ENCODE measurements at places on chromosomes 1 and 21.
A peak's percentile ranks its signal among the peaks of the same experiment; 100 is the strongest.

- DNase-seq, result no peak
These were observed 35.5 kb downstream of the CDC14A start for GRCh38 chr1:100387657-100388350.

- no peak for DNase-seq
These were observed 188.8 kb downstream of the TNR start for GRCh38 chr1:175554586-175554985.

DNA sequence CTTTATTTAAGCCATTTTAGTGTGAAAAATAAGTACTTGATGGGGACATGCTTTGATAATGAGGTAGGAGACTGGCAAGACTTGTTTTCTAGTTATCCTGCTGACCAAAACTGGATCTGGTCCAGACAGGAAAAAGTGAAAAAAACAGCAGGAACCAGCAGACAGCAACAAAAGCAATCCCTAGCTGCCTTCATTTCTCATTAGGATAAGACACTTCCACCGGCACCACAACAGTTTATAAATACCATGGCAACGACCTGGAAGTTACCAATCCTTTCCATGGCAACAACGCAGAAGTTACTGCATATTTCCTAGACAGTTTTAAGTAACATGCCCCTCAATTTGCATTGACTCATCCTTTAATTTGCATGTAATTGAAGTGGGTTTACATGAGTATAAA lies 993.8 kb upstream of the NCAM2 start:
- DNase-seq, result no peak

DNA sequence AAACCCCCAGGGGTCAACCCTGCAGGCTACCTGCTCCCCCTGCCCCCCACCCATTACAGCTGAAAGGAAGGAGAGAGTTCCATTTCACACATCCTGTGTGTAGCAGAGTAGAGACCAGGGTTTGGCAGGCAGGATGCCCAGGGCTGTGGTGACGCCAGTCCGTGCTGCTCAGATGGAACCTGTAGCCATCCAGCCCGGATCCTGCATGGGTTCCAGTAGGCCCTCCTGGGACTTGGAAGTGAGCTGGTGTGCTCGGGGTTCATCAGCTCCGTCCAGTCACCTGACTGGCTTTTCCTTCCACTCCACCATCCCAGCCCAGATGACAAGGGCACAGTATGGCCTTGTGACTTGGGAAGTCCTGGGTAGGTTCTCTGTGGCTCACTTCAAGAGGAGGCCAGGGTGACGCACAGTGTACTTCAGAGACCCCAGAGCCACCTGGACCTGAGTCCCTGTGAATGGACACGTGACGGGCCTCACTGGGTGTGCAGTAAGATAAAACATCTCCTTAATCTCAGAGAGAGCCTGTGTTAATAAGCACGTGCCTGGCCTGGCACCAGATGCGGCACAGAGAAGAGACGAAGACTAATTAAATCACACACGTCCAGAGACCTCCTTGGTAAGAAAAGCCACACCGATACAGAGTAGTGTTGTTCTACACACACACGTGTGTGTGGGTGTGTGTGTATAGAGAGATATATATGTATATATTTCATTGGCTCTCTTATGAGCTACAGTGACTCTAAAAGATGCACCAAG lies 16.0 kb downstream of the ITPKB start:
- no peak for DNase-seq

DNA sequence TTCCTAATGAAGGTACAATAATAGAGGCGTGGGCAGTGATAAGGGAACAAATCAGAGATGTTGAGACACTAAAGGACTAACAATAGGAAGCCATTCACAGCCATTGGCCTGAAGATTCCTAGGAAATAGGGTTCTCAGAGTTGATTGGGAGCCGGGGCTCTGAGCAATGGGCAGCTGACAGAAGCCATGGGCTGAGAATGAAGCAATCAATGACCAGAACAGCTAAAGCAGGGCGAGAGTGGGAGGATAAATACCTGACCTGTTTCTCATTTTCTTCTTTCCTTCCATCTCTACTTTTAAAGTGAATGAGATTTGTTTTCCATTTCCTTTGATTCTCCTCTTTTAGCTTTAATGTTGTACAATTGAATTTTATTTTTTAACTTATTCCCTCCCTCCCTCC lies 774.7 kb upstream of the ADGRL4 start:
- DNase-seq, result no peak

- DNase-seq, result no peak
These were observed 97.2 kb upstream of the LYPLAL1 start for GRCh38 chr1:219076326-219076937.

GRCh38 chr21:34914239-34914638 lies 134.9 kb downstream of the RUNX1 start:
- no peak for DNase-seq

DNA sequence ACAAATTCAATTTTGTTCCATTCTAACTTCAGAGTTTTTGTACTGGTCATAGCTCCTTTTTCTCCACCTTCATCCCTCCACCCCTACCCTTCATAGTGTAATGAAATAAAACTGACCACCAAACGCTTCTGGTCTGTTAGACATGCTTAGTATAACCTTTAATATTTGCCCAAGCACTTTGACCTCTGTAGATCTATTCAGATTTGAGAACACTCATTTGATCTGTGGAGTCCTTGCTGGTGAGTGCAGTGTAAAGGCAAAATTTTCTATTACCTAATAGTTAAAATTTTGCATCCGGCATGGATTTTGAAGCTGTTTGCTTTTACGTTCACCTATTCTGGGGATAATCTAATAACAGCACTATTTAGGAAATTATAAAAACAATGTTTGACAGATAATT lies 41.2 kb downstream of the TMEM200B start:
- DNase-seq, result no peak

DNA sequence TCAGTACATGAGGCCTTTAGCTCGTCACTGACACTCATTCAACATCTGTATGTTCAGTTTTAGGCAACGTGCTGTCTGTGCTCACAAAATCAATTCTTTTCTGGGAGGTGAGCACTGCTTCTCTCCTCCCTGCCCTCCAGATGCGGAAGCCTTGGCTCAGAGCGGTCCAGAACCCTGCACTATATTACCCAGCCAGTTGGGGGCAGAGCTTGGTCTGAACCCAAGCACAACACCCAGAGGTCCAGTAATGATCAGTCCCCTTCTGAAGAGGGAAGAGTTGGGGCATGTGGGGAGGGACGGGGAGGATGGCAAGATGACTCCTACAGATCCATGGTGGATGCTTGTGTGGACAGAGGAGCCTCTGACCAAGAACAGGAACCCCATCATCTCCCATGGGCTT lies 5.6 kb upstream of the DSCAM start:
- no peak for DNase-seq

- DNase-seq, result no peak
These were observed 77.0 kb downstream of the CTH start for GRCh38 chr1:70487910-70488665.

GRCh38 chr1:21814241-21814918 lies 2.3 kb downstream of the LDLRAD2 start:
- DNase-seq, result peak; percentile 36

GRCh38 chr1:108851567-108851966 lies 5.3 kb downstream of the AKNAD1 start:
- no peak for DNase-seq

DNA sequence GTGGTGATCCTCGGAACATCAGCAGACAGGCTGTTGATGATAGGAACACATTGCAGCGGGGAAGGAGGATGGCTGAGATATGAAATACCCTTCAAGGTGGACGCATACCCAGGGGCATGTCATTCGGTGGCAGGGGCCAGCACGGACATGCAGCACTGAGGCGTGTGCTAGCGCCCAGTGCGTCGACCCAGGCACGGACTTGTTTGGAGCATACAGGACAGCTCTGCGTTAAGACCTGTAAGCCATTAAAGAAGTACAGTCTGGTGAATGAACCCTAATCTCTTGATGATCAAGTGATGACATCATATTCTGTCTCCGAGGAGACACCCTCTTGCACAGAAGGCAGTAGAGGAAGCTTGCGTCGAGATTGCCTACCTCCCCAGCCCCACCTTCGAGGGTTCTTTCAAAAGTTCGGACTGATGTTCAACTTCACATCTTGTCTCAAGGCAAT lies 63.6 kb upstream of the KIF26B start:
- no peak for DNase-seq

- DNase-seq, result no peak
These were observed 33.9 kb downstream of the EIF2D start for GRCh38 chr1:206578068-206578977.

- peak; percentile 57 for DNase-seq
These were observed 4.1 kb upstream of the PTPN7 start for GRCh38 chr1:202164271-202165037.

DNA sequence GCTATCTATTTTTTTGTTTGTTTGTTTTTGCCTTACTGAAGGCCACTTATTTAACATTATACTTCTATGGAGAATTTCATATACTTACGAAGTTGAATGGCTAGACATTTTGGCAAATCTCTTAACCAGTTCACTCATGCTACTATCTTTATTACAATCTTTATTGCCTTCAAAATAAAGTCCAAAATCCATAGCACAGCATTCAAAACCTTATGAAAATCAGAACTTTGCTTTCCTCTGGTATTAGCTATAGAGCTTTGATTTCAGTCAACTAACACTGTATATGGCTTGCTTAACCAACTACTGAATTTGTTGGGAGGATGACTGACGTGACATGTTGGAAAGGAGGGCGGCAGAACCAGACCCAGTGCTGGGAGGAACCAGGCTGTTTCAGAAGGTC lies 571.1 kb downstream of the LMO4 start:
- DNase-seq, result no peak

- DNase-seq, result no peak
These were observed 8.1 kb downstream of the PSRC1 start for GRCh38 chr1:109274533-109275476.

- no peak for DNase-seq
These were observed 24.0 kb downstream of the HS2ST1 start for GRCh38 chr1:86938450-86938849.

- no peak for DNase-seq
These were observed 32.1 kb downstream of the S1PR1 start for GRCh38 chr1:101268893-101269292.

- no peak for DNase-seq
These were observed 38.7 kb downstream of the BCL9 start for GRCh38 chr1:147579934-147580537.
